ENCODE measurements at places on chromosomes 13 and 19. TPM values are rescaled to one million over a fixed set of nuclear protein-coding genes. Genes with fewer than 3 reads are reported as not detected.

Gene ATP4A
- not detected for total RNA-seq

Gene IGFL3
- not detected for total RNA-seq

Gene ZDHHC20
- 41.7 TPM for total RNA-seq

Gene NPAS1
- total RNA-seq, result not detected

Gene LYPD5
- total RNA-seq, result 2.0 TPM

Gene ZNF808
- total RNA-seq, result 15.5 TPM

Gene KLF1
- not detected for total RNA-seq

- no peak for DNase-seq
Measured at GRCh38 chr13:79786176-79786575, 305.2 kb downstream of the NDFIP2 start.

GRCh38 chr19:17889609-17890214 lies 18.0 kb downstream of the SLC5A5 start:
- no peak for DNase-seq

GRCh38 chr13:61045251-61045650 lies 370.4 kb downstream of the PCDH20 start:
- DNase-seq, result no peak

DNA sequence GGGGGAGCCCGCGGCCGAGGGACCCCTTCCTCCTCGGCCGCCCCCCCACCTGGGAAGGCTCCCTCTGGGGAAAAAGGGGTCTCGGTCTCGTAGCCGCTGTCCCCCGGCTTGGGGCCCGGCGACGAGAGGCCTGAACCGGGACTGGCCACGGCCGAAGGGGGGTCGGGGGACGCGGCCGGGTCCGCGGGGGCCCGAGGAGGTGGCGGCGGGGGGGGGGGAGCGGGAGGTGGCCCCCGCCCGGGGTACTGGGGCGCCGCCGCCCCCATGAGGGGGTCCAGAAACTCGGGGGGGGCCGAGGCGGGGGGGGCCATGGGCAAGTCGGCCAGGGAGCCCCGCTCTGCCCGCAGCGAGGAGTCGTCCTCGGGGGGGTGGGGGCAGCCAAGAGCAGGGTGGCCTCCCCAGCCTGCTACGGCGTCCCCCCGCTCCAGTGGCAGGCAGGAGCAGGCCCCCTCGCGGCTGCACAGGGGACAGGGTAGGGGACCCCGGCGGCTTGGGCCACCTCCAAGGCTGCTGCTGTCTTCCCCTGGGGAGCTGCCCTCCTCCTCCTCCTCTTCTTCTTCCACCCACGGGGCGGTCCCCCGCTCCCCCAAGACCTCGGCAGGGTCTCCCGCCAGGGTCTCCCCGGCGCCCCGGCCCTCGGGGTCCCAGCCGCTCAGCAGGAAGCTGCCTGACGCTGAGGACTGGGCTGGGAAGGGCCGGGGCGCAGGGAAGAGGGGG lies 12.9 kb downstream of the LMTK3 start:
- DNase-seq, result no peak

GRCh38 chr19:47418692-47419029 lies 666 bp downstream of the MEIS3 start:
- no peak for DNase-seq

DNA sequence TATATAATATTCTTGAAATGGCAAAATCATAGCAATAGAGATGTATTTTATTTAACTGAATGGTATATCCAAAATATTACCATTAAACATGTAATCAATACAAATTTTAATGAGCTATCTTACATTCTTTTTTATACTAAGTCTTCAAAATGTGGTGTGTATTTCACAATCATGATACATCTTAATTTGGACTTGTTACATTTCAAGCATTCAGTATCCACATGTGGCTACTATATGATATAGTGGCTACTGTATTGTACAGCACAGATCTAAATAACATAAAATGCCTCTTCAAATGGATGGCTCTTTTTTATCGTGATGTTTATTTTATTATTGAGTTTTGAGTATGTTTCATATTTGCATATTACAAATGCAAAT lies 8.0 kb downstream of the TEX101 start:
- no peak for DNase-seq

GRCh38 chr19:35048911-35049411 lies 7.4 kb downstream of the HPN start:
- DNase-seq, result no peak

DNA sequence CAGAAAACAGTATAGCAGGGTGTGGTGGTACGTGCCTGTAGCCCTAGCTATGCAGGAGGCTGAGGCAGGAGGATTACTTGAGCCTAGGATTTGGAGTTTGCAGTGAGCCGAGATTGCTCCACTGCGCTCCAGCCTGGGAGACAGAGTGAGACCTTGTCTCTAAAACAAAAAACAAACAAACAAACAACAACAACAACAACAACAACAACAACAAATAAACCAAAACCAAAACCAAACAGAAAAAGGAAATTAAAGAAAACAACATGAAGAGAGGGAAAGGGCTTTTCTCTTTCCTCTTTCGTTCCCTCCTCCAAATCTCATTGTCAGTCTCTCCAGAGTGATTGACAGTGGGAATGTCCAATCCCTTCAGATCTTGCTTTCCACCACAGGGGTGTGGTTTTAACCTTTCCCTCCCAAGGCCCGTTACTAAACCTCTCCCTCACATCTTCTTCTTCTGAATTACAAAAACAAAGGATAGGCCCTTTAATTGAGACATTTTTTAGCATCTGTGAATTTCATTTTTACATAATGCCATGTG lies 341.2 kb downstream of the HS6ST3 start:
- DNase-seq, result no peak

- no peak for DNase-seq
Measured at GRCh38 chr19:56946159-56946558, 105.6 kb upstream of the PEG3 start.

DNA sequence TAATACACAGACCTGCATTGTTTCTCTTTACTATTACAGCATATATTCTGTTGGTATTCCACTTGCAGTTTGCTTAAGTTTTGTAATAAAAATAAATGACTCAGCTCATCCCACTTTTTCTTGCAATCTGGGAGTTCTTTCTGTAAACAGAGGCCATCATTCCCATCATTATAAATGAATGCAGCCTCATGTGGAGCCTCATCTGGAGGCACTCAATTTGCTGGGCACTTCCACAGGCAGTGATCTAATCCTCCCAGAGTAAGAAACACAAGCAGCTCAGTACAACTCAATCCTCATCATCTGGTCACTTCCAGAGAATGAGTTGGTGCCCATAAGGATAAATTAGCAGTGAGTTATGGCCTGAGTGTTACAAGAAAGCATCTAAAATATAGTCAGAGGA lies 2801.9 kb downstream of the PCDH9 start:
- DNase-seq, result no peak

GRCh38 chr19:7722231-7722651 lies 9.7 kb downstream of the CLEC4G start:
- DNase-seq, result no peak

DNA sequence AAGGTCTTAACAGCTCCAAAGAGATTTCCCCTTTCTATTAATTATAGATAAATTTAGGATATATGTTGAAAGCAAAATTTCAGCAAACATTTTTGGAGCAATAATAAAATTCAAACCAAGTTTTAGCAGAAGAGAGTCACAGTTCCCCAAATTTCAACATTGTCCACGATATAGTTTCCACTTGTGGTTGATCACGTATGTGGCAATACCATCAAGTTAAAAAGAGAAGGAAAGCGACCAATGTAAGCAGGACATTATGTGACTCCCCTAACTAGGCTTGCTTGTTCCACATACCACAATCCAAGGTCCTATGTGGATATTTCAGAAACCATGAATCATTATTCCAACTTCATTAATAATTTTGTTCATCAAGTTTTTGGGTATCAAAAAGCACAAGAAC lies 52.8 kb downstream of the ELF1 start:
- DNase-seq, result no peak

DNA sequence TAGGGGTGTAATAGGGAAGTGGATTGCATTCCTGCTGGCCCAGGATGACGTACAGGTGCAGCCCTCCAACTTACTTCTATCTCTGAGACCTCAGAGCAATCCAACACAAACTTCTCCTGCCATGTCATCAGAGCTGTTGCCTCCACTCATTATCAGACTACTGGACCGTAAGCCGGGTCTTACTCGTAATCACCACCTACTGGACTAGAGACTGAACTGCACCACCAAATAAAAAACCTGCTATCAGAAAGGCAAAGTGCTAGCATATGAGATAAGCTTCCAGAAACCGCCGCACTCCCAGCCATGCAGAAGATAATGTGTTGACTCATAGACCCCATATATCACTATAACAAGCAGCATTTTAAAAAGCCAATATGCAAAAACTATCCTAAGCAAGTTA lies 102.0 kb downstream of the SLITRK1 start:
- no peak for DNase-seq

DNA sequence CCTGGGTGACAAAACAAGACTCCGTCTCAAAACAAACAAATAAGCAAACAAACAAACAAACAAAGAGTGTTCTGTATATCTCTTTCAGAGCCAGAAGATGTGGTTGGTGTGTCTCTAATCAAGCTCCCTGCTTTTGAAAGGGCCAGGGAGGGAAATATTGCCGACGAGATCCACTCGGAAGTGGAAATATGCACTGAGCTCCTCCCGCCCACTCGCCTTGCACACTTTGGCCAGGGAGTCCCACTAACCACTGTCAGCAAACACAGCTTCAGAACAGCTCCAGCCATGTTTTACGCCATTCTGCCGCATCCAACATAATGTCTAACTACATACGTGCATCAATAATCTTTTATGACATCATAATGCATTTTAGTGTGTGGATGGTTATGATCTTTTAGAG lies 155.5 kb upstream of the VSTM2B start:
- DNase-seq, result no peak

DNA sequence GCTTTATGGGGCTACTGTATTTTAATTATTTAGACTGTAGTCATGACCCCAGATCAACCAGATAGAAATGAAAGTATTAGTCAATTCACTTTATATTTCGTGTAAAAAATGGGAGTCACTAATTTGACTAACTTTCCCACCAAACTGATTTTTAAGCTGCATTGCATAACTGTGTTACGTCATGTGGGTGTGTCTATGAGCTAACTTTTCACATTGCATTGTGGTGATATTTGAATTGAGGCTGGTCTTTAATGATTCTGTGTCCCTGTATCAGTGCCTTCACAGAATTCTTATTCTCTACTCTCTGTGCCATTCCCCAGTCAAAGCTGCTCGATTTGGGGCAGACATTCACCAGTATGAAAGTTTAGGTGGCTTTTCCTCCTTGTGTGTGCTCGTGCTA lies 172.7 kb upstream of the MAB21L1 start:
- DNase-seq, result no peak

DNA sequence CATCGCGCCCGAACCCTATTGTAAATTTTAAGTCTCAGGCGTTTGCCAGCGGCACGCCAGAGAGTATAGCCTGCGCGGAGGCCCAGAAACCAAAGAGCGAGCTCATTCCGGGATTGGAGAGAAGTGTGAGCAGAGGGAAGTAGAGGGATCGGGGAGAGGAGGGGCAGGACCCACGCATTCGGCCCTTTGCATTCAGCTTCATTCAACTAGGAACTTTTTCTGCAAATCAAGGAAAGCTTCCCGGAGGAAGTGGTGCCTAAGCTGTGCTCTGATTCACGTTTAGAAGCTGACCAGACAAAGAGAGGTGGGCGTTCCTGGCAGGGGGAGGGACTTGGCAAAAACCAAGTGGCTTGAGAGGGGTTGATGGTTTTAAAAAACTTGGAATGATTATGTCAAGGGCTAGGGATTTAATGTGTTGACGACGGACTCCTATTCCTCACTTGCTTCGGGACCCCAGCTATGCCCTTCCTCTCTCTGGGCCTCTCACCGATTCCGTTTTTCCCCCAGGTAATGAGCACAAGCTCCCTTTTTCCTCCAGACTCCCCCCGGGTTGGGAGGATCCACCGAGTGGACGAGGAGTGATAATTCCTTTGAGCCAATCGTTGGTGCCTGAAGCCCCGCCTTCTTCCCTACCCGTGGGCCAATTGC lies 811 bp upstream of the PRMT1 start:
- DNase-seq, result no peak

DNA sequence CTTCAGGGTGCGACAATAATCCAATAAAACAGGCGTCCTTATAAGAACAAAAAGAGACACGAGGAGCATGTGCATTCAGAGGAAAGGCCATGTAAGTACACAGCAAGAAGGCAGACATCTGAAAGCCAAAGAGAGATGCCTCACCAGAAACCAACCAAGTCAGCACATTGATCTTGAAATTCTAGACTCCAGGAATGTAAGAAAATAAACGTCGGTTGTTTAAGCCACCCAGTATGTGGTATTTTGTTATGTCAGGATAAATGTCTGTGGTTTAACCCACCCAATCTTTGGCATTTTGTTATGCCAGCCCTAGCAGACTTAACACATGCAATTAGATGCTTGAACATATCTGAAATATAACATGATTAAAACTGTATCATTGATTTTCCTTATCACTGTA lies 452.0 kb downstream of the SLITRK6 start:
- DNase-seq, result no peak

GRCh38 chr19:46426035-46426505 lies 2.7 kb downstream of the PNMA8C start:
- no peak for DNase-seq

DNA sequence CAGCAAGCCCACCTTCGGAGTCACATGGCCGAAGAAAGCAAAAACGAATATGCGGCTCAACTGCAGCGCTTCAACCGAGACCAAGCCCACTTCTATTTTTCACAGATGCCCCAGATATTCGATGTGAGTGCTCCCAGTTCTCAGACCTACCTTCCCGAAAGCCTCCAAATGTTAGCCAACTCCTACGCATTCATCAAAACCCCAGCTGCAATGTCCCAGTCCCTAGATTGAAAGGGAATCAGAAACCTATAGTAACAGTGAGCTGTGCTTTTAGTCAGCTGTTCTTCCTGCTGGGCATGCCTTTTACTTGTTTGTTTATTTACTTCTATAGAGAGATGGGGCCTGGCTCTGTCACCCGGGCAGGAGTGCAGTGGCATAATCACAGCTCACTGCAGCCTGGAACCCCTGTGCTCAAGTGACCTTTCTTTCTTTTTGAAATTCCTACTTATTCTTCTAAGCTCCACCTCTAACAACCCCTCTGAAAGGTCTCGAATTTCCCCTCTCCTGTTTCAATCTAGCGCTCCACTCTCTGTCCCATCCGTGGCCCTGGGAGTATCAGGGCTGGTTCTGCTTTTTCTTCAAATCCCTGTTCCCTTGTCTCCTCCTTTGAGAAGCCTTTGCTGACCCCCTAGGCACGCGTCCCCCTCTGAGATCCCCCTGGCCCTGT lies 4.4 kb downstream of the TRIP10 start:
- DNase-seq, result no peak

GRCh38 chr19:55586976-55587668 lies 6.5 kb upstream of the ZNF579 start:
- peak; percentile 97 for DNase-seq

- DNase-seq, result no peak
Measured at GRCh38 chr19:32829345-32829896, 40.1 kb downstream of the SLC7A9 start.

DNA sequence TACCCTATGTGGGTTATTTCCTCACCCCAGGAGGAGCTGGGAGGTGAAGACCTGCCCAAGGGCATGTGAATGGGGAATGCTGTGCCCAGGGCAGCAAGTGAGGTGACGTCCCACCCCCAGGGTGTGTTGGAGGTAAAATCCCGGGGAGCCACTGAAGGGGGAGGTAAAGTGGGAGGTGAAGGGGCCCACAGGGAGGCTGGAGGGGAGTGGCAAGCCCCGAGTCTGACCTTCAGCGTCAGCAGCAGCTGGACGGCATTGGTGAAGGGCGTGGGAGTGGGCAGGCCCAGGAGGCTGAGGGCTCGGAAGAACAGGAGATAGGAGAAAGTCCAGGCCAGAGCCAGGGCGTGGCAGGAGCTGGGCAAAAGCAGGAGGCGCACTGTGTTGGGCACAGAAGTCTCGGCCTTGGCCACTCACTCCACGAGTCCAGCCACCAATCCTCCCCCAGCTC lies 2.4 kb downstream of the MBOAT7 start:
- DNase-seq, result no peak
